Stimulated activated CD8-positive, alpha-beta memory T cell treated with anti-CD3 and anti-CD28 coated beads, Interleukin-4, amount 100 ng/mL, for 48 hours (primary cell): ENCODE measurements at places on chromosomes 5 and 9.

DNA sequence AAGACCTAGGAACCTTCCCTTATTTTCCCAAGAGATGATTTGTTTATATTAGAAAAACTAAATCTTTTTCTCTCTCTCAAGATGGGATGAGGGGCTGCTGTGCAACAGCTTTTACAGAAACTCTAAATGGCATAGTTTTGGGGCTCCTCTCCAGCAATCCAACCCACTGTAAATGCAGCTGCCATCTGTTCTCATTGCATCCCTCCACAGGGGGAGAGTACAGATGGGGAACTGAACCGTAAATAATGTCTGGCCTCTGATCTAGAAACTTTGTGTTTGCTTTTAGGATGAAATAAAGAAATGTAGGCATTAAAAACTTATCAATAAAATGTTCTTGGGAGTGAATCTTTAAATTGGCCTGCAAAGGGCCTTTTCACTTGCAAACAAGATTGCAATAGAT lies 291.4 kb downstream of the MCTP1 start:
- no peak for DNase-seq

GRCh38 chr9:33472171-33472880 lies 1.4 kb downstream of the NOL6 start:
- no peak for DNase-seq

GRCh38 chr5:112479418-112479817 lies 60.3 kb upstream of the EPB41L4A start:
- no peak for DNase-seq

DNA sequence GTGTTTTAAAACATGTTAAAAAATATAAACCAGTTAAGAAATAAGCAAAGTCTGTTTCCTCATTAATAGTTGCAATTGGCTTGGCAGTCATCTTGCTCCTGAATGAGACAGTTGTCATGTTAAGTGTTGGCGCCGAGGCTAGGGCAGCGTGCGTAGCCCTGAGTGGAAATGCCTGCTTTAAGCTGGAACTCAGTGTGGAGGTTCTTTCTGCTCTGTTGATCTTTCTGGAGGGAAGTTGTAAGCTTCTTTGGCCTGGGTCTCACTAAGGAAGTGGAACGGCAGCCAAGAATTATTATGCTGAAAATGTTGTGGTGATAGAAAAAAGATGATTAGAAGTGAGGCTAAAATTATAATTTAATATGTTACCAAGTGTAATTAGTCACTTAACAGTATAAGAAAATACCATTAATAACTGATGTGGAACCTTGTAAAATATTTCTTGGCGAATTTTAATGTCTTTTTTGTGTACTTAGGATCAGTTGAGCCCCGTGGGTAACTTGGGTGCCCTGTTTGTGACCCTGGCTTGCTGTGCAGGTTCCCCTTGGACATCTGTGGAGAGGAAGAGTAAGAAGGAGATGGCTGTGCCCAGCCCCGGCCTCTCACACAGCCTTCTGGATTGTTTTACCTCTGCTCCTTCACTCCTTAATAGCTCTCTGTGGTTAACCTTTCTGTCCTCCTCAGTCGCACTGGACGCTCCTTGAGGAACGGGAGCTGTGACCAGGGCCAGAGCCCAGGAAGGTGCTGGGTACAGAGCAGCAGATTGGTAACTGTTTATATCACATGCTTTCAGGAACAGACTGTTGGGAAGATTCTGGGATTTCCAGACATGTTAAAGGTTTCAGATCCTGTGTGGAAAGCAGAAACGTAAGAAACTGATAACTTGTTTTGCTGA lies 31.0 kb downstream of the PCBD2 start:
- no peak for DNase-seq

GRCh38 chr9:131530920-131531832 lies at the start of gene UCK1:
Gene UCK1 (minus strand): TSS chr9:131531263. CDS start chr9:131531174, 89 bp downstream.
- DNase-seq = peak; percentile 80

- DNase-seq = no peak
Measured at GRCh38 chr9:94918038-94918753, 191.7 kb downstream of the AOPEP start.

DNA sequence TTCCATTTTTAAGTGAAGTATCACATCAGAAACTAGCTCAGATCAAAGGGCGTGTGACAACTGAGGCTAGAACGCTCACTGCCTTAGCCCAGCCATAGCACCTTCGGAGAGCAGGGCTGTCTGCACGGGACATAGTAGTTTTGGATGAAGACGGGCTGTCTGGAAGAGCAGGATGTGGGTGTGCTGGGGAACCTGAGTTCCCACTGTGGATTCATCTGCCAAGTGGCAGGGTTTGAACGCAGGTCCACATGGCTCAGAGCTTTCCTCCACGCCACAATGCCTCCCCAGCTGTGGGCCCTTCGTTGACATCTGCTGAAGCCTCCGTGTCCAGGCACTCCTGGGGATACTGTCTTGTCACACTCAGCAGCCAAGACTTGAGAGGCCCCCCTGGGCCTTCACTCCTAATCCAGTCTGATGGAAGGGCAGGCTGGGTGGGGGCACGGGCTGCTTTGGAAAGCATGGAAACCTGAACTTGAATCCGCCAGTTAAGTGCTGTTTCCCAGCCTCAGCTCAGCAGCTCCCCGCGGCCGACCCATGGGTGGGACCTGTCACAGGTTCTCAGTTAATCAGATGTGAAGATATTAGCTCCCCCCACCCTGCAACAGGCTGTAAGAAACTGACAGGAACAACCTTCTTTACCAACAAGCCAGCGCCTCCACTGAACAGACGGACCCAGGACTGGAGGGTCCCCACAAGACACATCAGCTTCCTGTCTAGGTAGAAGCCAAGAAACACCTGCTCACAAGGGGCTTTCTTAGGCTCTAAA lies 228.1 kb downstream of the FANCC start:
- DNase-seq = no peak

DNA sequence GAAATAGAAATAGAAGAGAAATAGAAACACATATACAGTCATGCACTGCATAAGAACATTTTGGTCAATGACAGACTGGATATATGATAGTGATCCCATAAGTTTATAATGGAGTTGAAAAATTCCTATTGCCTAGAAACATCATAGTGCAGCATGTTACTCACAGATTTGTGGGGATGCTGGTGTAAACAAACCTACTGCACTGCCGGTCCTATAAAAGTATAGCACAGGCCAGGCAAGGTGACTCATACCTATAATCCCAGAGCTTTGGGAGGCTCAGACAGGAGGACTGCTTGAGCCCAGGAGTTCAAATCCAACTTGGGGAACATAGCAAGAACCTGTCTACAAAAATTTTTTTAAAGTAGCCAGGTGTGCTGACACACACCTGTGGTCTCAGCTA lies 240.6 kb upstream of the MAP3K1 start:
- DNase-seq = no peak

GRCh38 chr9:105259731-105260612 lies 15.5 kb downstream of the SLC44A1 start:
- no peak for DNase-seq
